ENCODE measurements at places on chromosomes 13 and 19.
A peak's percentile ranks its signal among the peaks of the same experiment; 100 is the strongest.

DNA sequence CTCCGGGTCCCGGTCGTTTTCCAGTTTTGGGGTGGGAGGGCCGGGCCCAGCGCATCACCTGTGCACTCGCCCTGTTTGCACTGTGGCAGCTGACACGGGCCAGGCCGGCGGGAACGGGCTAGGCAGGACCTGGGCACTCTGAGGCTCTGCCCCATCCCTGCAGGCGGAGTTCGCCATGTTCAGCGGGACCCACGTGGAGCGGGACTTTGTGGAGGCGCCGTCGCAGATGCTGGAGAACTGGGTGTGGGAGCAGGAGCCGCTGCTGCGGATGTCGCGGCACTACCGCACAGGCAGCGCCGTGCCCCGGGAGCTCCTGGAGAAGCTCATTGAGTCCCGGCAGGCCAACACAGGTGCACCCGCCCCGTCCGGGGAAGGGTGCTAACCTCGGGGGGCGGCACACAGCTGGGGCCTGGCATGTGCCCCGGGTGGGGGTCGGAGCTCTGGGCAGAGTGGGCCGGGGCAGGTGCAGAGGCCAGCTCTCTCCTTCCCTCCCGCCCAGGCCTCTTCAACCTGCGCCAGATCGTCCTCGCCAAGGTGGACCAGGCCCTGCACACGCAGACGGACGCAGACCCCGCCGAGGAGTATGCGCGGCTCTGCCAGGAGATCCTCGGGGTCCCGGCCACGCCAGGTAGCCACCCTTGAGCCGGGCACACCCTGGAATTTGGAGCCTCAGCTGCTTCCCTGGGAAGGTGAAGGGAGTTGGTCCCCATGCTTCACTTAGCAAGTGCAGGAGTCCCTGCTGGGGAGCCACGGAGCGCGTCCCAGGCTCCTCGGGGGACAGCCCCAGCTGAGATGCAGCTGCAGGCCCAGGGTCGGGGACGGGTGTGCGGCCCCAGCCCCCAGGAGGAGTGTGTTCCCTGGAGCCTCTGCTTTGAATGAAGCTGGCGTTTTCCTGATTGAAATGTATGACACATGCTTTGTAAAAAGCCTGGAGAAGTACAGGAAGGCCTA is 9.3 kb upstream of the ZNF554 start:
- DNase-seq = no peak

- no peak for DNase-seq
Measured at GRCh38 chr13:37995092-37995491, 125.5 kb upstream of the TRPC4 start.

GRCh38 chr13:45601680-45602079 is 13.9 kb downstream of the ERICH6B start:
- DNase-seq = no peak

DNA sequence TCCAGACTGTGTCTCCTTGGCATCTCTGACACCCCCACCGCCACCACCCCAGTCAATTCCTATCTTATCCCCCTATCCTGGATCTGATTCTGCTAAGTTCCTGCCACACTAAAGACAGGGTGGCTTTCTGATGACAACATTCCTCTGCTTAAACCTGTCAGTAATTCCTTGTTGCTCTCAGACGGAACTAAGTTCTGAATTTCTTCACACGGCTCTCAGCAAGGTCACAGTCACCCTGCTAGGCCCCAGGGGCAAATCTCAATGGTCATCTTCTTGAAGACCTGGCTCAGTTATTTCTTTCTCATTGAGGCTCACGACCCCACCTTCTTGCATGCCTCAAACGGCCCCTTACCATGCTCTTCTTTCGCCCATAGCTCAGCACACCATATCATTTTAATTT is 7.6 kb downstream of the ALOX5AP start:
- no peak for DNase-seq

DNA sequence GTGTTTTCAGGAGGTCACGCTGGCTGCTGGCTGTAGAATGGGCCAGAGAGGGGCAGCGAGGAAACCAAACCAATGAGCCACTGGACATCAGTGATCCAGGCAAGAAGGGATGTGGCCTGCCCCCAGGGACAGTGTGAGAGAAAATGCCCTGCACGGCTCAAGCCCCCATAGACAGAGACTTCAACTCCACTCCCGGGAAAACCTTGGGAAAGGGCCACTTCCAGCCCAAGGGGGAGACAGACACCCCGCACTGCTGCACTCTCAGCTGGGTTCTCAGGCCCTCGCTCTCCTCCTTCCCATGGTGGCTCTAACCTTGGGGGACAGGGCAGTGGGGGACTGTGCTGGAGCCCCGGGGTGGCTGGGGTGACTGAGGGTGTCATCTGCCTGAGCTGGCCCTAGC is 172.0 kb downstream of the KATNAL1 start:
- DNase-seq = no peak

GRCh38 chr19:33094436-33095067 is 13.6 kb downstream of the GPATCH1 start:
- no peak for DNase-seq

- DNase-seq = no peak
Measured at GRCh38 chr13:30585748-30586262, 31.9 kb upstream of the USPL1 start.

GRCh38 chr13:98688373-98688772 is 64.1 kb downstream of the SLC15A1 start:
- DNase-seq = no peak

DNA sequence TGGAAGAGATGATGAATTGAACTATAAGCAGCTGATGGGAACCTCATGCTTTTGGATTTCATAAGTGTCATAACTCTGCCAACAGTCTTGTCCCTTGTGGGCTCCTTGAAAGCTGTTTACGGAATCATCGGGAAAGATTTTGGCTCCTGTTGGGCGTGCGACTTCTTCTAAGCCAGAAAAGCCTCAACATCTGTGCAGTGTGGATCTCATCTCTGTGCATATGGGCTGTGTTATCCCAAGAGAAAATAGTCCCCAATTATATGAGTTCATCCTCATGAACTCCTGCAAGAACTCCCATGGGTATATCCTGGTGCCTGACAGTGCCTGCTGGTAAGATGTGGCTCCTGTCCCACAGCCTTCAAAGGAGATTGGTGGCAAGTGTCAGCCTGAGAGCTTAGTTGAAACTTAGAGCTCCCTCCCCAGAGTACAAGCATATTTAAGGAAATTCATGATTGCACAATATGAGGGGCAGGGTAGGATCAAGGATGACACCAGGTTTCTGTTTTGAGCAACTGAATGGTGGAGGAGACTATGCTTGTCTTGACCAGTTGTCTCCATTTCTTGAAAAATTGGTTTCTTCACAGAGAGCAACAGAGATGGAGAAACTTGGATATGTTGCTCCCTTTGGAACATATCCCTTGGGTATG is 243.5 kb downstream of the ITGBL1 start:
- no peak for DNase-seq

GRCh38 chr19:46411925-46412649 is 1.3 kb downstream of the CCDC8 start:
- no peak for DNase-seq

DNA sequence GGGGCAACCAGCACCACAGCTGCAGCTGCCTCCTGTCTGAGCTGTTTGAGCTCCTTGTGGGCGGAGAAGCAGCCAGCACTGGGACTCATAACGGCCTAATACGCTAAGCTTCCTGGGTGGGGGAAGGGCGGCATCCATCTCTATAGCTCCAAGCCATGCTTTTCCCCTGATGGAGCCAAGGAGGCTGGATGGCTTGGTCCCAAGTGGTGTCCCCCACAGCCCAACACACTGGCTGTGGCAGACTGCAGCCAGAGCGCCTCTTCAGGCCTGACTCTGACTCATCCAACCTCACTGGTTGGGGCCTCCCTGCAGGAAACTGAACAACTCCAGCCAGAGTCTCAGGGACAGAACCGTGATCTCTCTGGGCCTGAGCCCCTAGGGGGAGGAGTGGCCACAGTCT is 537.3 kb downstream of the SUCLA2 start:
- DNase-seq = peak; percentile 43

DNA sequence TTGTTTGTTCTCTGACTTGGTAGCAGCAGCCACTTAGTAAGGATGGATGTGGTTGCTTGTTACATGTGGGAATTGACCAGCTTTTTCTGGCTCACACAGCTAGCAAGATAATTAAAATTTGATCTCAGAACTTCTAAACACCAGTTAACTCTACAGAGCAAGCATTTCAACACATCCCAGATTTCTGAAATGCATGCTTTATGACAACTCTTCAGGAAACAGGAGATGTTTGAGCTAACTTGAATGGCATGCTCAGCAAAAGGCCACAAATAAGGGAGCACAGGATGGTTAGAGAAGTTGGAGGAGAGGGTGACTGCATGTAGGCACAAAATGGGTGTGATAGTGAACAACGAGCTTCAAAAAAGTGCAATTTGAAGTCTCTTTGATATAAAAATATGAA is 167.1 kb upstream of the SPRY2 start:
- DNase-seq = no peak

GRCh38 chr19:37654629-37655300 is 500 bp downstream of the ZFP30 start:
- DNase-seq = peak; percentile 70

DNA sequence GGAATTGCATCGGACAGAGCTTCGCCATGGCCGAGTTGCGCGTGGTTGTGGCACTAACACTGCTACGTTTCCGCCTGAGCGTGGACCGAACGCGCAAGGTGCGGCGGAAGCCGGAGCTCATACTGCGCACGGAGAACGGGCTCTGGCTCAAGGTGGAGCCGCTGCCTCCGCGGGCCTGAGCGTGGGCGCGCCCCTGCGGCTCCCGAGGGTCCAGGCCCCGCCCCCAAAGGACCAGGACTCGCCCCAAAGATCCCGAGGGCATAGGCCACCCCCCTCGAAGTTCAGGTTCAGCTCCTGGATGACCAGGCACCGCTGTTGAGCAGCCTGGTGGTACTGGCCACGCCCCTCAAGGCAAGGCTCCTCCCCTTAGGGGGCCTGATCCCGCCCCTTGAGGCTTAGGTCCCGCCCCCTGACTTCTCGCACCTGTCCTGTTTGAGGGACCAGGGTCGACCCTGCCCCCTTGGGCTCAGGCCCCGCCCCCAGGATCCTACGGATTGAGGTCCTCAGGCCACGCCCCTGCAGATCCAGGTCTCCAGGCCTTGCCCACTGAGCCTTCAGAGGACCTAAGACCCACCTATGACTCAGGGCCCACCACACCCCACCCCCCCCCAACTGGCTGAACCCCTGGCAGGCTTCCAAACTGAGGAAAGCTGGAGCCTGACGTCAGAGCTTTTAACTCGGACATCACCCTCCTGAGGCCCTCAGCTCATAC is 43.1 kb downstream of the CYP4F22 start:
- DNase-seq = peak; percentile 75

DNA sequence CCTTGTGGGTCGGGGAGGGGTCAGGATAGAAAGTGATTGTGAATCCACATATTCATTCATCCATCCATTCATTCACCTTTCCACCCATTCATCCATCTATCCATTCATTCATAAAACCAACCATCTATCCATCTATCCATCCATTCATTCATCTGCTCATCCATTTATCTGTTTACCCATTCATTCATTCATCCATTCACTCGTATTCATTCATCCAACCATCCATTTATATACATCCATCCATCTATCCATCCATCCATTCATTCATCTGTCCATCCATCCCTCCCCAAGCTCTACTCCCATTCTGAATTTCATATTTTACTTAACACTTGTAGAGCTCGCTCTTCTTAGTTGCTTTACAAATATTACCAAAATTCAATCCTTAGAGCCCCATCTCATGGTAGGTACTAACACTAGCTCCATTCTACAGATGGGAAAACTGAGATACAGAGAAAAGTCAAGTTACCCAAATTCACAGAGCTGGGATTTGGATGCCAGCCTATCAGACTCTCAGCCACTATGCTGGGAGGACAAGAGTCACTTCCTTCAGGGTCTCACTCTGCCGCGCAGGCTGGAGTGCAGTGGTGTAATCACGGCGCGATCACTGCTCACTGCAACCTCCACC is 37.6 kb downstream of the PIN1 start:
- DNase-seq = no peak

GRCh38 chr19:10842788-10843187 is 5.4 kb upstream of the C19orf38 start:
- DNase-seq = no peak

- DNase-seq = no peak
Measured at GRCh38 chr19:36100476-36100875, 10.5 kb upstream of the OVOL3 start.

- DNase-seq = no peak
Measured at GRCh38 chr19:39351537-39352064, 9.4 kb downstream of the SAMD4B start.

GRCh38 chr19:17866312-17866963 is 5.3 kb upstream of the SLC5A5 start:
- no peak for DNase-seq

- no peak for DNase-seq
Measured at GRCh38 chr13:105530468-105530867, 1005.0 kb downstream of the EFNB2 start.

DNA sequence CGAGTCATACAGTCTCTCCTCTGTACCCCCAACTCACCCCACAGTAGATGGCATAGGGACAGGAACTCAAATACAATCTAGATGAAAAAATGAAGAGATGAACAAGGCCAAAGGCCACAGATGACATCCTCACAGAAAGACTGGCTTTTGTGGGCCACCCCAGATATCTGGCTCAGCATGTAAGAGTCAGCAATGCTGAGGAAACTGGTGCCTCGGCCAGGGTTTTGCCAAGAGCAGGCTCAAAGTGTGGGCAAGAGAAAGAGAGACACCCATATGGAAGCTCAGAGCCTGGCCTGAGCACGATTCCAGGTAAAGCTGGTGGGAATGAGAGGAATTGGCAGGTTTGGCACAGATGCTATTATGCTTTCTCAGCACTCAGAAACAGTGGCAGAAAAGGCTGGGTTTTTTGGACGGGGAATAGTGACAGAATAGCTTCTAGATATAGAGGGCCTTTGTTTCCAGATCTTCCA is 460.6 kb downstream of the FOXO1 start:
- DNase-seq = no peak

DNA sequence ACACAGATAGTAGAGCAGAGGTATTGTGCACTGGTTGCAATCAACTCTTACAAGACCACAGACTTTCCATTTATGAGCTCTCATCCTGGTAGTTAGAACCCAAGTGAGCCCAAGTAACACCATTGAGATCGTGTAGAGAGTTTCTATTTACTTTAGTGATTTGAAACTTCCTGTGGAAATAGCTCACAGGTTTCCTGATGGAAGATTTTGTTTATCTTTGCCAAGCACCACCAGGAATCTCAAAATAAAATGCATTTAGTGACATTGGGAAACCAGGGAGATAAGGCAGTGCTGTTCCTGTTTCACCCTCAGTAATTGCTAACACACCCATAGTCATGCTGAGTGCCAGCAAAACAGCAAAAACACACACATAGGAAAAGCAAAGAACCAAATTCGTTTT is 102.5 kb downstream of the FLT1 start:
- DNase-seq = no peak

GRCh38 chr19:15120135-15121026 is 13.2 kb downstream of the SYDE1 start:
- no peak for DNase-seq

DNA sequence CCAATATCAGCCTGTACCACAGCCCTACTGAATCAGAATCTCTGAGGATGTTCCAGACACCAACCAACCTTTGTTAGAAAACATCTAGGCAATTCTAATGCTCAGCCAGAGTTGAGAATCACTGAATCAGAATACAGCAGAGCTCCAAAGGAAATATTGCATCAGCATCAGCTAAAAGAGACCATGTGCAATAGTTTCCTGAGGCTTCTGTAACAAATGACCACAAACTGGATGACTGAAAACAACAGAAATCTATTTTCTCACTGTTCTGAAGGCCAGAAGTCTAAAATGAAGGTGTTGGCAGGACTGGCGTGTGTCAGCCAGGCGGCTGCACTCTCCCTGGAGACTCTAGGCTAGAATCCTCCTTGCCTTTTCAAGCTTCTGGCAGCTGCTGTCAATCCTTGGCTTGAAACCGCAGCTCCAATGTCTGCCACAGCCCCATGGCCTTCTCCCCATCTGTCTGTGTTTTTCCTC is 1.2 kb upstream of the DCT start:
- no peak for DNase-seq

GRCh38 chr19:18771328-18772242 is 19.5 kb downstream of the COMP start:
- DNase-seq = no peak

Measured in ecto neural progenitor cell (in vitro differentiated cells).